ENCODE measurements at places on chromosomes 6 and 20.

DNA sequence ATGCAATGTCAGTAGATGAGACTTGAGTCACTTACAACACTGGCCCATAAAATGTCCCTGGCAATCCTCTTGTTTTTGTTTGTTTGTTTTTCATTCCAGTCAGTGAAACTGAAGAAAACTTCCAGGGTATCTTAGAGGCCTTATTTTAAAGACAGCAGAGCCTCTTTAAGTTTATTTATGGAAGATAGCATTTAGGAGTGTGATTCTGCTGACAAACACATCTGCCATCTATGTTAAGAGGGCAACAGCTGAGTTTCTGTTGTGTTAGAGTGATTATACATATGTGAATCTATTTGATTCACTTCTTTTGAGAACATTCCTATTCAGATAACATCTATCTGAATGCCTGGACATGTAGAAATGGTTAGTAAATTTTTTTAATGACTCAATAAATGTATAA lies 812.6 kb downstream of the TENT5A start:
- DNase-seq = no peak

DNA sequence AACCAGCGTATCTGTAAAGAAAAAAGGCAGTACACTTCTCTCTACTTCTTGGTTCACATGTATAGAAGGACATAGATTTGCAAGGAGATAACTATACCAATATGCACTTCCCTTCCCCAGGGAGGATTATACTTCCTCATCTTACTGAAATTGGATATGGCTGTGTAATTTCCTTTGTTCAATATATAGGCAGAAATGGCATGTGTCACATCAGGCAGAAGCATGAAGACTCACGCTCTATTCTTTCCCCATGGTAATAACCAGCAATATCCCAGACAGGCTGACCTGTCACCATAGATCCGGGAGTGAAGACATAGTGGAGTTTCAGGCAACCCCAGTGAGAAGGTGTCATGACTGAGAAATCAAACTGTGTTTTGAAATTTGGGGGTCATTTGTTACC lies 518.3 kb downstream of the KIF16B start:
- DNase-seq = no peak

DNA sequence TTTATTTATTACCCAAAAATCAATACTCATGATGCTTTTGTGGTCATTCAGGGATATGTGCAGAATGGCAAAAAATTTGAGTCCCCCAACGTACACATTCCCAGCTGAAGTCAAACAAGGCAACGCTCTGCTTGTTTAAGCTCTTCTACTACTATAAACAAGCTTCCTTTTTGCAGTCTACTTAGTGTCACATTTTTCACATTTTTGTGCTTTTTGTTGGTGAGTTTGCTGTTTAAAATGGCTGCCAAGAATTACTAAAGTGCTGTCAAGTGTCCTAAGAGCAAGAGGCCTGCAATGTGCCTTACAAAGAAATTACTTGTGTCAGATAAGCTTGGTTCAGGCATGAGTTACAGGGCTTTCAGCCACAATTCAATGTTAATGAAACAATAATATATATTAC lies 2.1 kb downstream of the WFDC8 start:
- DNase-seq = no peak

GRCh38 chr20:62901891-62902290 lies 24.4 kb downstream of the DIDO1 start:
- DNase-seq = no peak

DNA sequence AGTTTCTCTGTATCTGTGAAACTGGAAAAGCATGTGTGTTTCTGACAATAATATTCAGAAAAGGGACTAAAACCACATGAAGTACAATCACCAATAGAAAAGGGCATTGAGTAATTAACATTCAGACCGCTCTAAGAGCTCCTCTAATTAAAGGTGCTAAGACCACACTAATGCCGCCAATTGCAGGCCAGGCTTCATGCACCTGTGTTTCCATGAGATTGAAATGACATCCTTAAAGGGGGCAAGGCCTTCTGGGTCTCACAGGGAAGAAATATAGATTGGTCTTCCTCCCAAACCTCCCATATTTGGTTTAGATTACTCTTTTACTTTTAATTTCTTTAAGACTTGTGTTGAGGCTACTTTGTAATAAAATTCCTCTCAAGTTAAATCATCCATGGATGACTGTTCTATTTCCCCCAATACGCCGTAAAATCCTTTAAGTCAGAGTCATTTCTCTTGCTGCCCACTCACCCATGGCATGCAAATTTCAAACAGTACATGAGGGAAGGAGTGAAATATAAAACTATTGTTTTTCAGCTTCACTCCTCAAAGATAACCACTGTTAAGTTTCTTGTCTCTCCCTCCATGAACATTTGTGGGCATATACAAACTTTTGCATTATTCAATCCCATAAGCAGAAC lies 110.6 kb downstream of the UBE3D start:
- DNase-seq = no peak

- DNase-seq = no peak
These were observed 82.5 kb downstream of the TRIM27 start for GRCh38 chr6:28841290-28841689.

DNA sequence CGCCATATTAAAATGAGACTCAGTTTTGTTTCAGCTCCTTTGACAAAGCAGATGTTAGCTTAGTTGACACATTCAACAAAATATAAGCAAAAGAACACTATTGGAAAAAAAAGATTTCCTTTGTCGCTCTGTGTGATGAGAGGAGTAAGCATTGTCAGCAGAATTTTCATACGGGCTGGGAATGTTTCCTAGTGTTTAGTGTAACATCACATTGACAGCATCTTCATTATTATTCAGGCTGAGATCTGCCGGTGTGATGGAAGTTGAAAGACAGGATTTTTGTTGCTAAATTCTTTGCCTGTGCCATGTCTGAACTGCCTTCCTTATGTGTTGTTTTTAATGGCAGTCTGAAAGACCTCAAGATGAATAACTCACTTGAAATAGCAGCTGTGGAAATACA lies 49.1 kb downstream of the GRM1 start:
- DNase-seq = no peak

- DNase-seq = no peak
These were observed 49.0 kb upstream of the TENT5A start for GRCh38 chr6:81801489-81801888.

Measured in NCI-H774 (cell line).